ENCODE measurements at places on chromosomes 4 and X.

DNA sequence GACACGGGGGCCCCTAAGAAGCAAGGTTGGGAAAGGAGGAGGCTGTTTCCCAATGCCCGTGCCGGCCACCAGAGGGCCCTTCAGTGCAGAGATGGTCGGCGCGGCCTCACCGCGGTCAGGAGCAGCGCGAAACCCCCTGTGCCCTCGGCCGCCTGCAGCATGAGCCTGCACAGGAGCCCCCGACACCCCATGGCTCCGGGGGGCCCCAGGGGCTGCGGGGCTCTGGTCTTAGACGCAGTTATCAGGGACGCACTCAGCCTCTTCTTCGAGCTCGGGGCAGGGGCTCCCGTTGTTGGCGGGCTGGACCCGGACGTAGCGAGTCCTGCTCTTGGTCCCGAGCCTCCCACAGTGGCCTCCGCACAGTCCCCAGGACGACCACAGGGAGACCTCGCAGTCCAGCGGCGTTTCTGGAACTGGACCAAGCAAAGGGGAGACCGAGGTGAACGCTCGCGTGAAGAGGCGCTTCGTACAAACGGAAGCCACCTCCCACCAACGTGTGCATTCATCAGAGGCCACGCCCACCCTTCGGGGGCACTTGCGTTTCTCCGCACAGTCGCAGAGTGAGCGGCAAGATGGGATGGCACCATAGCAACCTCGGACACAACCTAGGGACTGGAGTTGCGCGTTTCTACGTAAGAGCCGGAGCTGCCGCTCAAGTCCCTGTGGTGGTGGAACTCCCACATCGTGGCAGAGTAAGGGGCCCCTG is 5.0 kb downstream of the SPON2 start:
- DNase-seq: peak; percentile 82

GRCh38 chr4:121951521-121952110 is at the start of gene TRPC3:
TSS of gene TRPC3 (minus strand) at chr4:121952060. CDS start at chr4:121951680, 380 bp downstream.
- DNase-seq: no peak

DNA sequence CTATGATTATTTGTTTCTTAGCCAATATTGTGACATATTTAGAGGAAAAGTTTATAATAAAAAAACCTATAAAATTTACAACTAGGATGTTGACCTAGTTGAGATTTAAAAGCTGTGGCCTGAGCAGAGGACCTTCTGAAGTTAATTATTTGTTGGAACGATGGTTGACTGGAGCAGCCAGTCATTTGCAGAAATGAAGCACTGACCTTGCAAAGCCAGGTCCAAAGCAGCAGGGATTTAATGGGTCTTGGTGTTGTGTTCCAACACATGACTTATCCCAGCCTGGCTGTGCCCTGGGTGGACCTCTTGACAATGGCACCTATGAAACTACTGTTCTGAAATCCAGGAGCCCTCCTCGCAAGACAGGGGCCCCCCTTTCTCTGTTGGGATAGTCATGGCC is 235.2 kb downstream of the FRAS1 start:
- DNase-seq: no peak

DNA sequence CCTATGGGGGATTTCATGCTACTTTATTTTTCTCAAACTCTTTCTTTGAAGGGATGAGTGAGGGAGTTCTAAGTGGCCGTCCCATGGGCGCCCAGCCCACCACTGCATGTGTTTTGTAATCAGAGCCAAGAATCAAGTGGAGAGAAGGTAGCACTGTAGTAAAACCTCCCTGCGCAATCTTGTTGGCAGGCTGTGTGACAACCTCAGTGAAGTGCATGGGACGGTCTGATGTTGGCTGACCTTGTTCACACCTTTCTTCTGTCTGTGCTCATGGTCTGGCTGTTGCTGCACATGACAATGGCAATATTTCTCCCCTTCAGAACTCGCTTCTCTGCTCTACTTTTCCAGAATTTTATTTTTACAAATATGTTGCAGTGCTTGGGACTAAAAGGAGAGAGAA is 71.2 kb upstream of the SHISA3 start:
- no peak for DNase-seq

DNA sequence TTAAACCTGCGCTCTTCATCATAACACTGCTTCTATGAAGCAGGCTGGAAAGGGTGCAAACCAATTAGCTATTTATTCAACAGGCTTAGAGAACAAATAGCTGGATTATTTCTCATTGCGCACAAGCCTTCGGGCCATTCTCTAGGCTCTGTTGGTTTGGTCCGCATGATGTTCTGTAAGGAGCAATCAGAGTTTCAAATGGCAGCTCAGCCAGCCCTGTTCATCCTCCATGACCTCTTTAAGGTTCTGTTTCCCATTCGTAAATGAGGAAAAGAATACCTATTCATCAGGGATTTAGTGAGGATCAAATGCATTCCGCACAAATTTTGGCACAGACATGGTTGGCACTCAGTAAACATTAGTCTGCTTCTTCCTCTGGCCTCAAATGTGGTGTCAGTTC is 15.5 kb upstream of the GPM6A start:
- no peak for DNase-seq

DNA sequence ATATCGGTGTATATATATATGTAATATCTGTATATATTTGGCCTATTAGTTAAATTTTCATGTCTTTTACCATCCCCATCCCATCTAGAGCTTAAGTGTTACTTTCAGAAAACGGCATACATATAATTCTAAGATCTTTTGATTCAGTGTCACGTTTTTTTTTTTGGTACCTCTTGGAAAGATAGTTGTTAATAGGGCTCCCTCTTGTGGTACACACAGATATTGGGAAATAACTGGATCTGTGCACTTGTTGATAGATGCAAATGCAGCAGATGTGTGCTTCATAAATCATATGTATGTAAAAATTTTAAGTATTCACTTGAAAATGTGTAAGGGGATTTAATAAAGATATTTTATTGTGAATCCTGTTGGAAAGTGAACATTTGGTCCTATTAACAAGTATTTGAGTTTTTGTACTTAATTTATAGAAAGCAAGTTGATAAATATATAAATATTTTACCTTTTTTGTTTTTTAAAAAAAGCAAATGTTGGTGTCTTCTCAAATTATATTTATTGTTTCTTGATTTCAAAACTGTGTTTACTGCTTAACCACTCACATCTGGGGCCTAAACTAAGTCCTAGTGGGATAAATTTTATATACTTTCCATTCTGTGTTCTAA is 74.7 kb downstream of the PAQR3 start:
- peak; percentile 4 for DNase-seq

DNA sequence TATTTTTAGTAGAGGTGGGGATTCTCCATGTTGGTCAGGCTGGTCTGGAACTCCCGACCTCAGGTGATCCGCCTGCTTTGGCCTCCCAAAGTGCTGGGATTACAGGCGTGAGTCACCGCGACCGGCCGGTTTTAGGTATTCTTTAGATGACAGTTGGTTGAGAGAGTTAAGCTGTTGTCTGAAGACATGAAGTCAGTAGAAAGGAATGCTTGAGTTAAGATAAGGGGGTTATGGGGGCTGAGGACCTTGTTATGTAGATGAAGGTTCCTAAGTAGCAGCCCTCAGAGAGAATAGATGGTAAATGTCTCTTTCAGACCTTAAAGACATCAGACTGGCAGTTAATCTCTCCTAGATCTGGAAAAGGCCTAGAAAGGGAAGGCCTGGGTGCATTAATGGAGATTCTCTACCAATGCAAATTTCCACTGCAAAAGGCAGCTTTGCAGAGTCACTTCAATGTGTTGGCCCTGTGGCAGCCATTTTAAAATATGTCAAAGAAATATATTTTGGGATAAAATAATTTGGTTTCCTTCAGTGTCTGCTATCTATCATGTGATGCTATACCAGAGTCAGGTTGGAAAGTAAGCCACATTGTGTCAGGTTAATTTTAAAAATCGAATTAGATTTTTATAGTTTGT is 6.4 kb upstream of the ZNF674 start:
- no peak for DNase-seq

DNA sequence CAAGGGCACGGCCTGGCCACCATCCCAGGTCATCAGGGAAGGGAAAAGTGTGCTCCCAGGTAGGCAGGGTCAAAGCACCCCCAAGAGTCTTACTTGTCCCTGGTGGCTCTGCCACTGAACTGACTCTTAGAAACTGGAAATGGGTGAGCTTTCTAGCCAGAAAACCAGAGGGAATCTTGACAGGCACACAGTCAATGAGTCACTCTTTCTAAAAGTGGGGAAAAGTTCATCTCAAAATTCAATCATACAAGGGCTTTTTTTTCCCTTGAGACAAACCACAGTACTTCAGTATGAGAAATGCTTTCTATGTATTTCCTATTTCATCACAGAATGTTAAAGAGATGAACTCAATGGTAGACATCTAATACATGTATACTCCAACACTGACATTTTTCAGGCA is 12.5 kb downstream of the HPF1 start:
- DNase-seq: no peak

- DNase-seq: no peak
Measured at GRCh38 chrX:39205467-39205866, 404.2 kb downstream of the MID1IP1 start.

- no peak for DNase-seq
Measured at GRCh38 chr4:155751569-155751968, 7.3 kb upstream of the GUCY1B1 start.

- DNase-seq: no peak
Measured at GRCh38 chrX:24426340-24426913, 38.7 kb upstream of the PDK3 start.

DNA sequence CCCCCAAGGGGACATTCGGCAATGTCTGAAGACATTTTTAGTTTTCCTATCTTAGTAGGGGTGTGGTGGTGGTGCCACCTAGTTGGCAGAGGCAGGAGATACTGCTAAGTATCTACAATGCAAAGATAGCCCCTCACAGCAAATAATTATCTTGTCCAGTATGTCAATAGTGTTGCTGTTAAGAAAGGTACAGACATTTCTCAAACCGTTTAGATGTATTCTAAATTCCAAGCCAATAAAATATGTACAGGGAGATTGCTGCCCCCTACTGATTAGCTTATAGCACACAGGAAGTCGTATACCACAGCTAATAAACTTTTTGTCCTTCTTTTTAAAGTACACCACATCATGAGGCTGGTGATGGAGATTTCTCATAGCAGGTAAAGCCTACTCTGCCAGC is 260.5 kb downstream of the TMA16 start:
- no peak for DNase-seq

Measured in activated CD8-positive, alpha-beta memory T cell treated with anti-CD3 and anti-CD28 coated beads for 1 hour (primary cell).